ENCODE measurements at places on chromosomes 7 and 10.

DNA sequence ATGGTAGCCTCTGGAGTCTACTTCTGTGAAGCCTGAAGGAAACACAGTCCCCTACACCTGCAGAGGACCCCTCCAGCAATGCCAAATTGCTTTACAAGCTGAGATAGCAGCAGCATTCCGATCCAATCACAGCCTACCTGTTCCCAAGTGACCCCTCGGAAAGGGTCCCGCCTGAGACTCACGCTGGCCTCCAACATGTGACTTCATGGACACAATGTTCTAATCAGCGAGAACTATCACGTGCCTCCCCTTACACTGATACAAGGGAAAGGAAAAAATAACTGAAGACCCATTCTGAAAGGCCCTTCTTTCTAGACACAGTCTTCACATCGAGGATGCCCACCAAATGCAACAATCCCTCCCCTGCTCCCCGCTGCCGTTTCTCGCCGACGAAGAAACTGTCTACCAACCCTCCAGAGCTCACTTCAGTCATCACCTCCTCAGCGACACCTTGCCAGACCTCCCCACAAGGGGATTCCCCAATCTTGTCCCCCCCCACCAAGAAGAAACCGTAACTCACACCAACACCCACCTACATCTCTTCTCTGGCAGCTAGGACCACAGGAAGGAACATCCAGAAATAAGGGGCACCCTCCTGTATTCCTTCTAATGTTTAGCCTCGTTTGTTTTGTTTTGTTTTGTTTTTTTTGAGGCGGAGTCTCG is 1.8 kb downstream of the SNX8 start:
- no peak for DNase-seq

DNA sequence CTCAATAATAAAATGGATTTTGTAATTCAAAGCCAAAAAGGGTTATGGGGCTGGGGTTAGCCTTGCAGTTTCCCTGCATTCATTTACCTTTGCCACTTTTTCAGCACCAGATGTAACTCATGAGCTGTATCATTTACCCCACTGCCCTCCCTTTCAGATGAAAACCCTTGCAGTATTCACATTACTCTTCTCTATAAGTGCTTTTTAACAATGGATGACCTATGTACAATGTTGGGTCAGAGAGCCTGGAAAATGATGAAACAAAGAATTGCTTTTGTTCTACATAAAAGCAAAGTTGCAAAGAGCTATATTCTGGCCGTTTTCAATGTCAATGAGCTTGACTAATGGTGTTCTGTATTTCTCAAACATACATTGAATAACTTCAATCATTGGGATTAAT is 189.7 kb downstream of the TMEM26 start:
- no peak for DNase-seq

- DNase-seq = no peak
These were observed 217.7 kb upstream of the MTPN start for GRCh38 chr7:136194878-136195277.

DNA sequence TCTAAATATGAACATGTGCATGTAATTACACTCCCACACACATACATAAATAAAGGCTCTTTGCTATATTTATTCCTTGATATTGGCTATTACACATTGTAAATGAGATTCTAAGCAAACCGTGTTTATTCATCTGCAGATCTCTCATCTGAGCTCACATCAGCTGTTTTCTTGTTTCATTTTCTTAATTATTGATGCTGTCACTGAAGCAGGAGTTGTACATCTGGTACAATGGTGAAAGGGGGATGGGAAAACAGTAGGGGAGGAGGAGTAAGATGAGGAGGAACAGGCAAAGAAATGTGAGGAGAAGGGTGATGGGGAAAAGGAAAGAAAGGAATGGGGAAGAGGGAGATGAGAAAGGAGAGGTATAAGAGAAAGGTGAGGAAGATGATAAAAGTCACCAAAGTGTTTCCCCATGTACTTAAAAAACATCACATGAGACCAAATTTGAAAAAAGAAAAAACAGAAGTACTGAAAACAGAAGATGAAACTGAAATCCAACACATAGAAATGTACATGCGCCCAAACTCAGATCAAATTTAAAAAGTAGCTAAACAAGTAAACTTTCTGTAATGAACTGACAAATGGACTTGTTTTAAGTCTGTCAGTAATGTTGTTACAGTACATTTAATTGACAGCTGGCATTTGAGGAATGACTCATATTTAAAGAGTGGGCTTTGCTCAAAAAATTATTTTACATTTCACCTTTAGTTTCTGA is 472.2 kb downstream of the ARL4A start:
- DNase-seq = no peak

DNA sequence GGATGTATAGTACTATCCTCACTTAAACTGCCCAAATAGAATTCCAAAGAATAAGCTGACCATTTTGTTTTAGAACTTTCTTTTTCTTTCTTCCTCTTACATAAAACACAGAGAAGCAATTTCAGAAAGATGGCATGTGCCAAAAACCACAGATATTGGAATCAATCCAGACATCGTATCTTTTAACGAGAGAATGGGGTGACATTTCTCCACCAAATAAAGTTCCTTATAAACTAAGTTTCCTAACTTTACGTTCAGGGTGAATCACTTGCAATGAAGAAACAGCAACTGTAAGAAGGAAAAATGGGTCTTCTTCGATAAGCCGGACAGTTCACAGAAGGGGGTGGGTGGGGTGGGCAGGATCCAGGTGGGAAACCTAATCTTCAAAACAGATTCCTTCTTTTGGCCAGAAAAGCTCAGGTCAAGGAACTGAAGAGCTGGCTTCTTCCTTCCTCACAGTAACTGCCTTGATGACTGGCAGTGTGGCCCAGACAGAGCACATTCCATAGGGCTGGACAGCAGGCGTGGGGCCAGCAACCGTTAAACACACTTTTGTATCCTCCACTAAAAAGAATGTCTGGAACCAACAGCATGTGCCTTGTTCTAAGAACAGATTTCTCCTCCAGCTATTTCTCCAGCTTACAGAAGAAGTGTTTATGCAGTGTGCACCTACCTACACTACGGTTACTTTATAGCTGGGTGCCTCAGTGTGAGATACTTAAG is 31.5 kb downstream of the CREB3L2 start:
- DNase-seq = no peak

DNA sequence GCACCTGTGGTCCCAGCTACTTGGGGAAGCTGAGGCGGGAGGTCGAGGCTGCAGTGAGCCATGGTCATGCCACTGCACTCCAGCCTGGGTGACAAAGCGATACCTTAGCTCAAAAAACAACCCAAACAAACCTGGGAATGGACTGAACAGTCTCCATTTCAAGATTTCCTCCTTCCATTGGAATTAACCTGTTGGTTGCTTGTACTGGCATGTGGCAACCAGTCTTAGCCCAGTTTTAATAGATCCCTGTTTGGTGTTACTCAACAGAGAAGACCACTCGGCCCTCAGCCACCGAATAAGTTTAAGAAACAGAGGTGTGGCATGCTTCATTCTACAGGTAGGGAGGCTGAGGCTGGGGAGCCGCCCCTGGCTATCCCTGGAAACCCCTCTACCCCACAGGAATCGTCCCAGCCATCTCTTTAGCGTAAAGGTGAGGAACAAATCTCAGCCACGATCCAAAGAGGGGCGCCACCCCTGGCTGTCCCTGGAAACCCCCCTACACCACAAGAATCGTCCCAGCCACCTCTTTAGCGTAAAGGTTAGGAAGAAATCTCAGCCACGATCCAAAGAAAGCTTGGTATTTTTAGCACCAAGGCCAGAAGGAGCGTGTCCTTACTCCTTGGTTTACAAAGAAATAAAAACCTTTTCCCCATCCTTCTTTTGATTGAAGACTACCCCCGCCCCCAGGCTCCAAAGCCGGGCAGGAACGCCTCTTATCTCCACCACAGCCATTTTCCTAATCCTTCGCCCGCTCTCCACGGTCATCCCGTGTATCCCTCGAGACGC is 861 bp upstream of the TSPAN14 start:
- DNase-seq = no peak

DNA sequence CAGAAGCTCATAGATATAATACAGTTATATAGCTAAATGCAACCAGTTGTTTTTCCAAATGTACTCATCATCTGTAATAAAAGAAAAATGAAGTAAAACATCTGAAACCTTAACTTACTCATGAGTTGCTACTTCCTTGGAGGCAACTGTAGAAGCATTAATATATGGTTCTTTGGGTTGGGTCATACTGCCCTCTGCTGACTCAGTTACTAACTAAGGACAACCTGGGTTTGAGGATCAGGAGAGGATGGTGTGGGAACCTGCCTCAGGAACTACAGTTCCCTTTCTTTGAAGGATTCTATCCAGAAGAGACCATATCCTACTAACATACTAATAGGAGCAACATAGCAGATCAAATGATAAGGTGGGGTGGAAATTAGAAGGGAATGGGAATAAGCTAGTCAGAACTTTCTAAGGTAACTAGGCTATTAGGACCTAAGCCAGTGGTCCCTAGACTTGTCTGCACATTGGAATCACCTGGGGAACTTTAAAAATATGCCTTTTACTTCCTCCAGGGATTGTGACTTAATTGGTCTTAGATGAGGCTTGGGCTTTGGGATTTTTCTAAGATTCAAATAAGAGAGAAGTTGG is 20.7 kb downstream of the COX15 start:
- peak; percentile 43 for DNase-seq

DNA sequence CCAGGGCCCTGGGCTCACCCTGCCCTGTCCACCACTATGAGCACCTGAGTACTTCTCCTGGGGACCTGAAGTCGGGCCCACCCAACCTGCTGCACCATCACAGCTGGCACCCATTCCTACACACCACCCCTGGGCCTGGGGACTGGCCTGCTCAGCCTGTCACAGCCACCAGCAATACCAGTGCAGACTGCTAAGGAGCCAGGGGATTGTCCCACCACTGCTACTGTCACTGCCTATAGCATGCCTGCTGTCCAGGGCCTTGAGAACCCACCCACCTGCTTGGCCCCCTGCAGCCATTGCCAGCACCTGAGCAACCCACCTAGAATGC is 624.8 kb upstream of the FOXK1 start:
- DNase-seq = no peak
